ENCODE measurements at places on chromosomes 16 and 17.
A peak's percentile ranks its signal among the peaks of the same experiment; 100 is the strongest.

DNA sequence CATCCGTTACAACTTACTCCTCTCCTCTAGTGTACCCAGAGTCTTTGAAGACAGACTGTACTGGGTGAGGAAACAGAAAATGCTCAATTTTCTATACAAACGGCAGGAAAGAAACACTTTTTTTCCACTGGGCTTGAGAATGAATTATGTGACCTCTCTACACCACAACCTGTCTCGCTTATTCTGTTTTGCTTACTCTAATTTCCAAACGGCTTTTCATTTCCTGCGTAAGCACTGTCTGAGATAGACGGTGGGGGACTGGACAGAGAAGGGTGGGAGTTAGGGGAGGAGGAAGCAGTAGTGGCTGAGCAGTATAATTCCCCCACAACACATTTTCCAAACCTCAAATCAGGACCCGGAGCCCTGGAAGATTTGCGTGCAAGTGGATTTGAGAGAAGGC, 191.4 kb upstream of the SDK2 start:
- no peak for DNase-seq

DNA sequence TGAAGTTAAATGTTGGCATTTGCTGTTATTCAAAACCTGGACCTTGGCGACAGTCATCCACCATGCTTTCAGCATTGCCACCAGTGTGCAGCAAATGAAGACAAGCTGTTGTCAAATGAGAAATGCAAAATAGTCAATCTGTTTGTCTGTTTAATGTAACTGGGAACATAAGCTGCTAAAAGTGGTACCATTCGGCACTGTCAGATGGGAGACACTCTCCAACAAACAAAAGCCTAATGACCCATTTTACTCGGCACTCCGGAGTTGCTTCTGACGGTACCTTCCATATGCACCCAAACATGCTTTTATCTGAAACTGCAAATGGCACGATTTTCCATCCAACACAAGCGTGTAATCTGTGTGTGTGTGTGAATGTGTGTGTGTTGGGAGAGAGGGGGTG, 297.8 kb downstream of the MAF start:
- no peak for DNase-seq

GRCh38 chr16:89060207-89060794, 33.4 kb upstream of the ACSF3 start:
- DNase-seq = peak; percentile 15

- no peak for DNase-seq
Measured at GRCh38 chr17:43791589-43791988, 11.4 kb downstream of the CFAP97D1 start.

- DNase-seq = no peak
Measured at GRCh38 chr17:38750044-38750311, 1.8 kb upstream of the PCGF2 start.

- DNase-seq = no peak
Measured at GRCh38 chr17:32516450-32516849, 29.7 kb downstream of the CDK5R1 start.

DNA sequence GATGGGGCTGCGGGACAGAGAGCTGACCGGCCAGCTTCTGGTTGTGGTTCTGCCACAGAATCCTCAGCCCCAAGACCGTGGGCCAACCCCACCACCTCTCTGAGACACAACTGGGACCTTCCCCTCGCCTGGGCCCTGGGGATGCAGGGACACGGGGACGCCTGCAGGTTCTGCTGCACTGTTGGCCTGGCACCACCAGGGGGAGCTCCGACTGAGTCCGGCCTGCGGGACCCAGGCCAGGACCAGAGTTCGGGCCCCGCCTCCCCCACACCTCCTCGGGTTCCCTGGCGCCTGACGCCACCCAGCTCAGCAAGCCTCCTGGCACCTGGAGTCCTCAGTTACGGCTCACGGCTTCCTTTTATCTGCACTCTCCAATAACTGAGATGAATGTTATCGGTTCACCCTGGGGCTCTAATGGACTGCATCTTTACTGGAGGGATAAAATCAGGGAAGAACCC, 27.3 kb downstream of the TBC1D16 start:
- DNase-seq = peak; percentile 85

- no peak for DNase-seq
Measured at GRCh38 chr16:90081606-90081970, 4.5 kb upstream of the PRDM7 start.

DNA sequence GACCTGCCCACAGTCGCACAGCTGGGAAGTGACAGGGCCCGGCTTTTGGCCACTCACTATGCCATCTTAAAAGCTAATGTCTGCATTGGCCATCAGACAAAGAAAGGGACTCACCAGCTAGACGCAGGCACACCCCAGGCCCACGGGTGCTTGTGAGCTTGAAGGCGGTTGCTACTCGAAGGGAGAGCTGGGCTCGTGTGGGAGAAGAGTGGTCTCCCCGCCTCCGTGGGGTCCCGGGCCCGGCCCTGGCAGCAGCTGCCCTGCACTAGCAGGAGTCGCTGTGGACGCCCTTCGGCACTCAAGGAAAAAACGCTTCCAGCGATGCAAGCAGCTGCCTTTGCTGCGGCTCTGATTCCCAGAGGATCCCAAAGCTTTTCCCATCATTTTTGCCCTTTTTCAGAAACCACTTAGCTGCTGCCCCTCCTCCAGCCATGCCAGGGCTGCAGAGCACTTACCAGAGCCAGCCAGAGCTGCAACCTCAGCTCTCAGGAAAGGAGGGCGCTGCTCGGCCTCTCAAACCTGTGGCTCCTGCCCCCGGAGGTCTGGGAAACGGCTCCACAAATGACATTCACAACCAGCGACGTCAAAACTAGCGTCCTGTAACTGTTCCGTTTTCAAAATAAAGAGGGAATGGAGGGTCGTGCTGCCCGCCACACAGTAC, 12.3 kb downstream of the TRPV1 start:
- no peak for DNase-seq

- DNase-seq = peak; percentile 73
Measured at GRCh38 chr17:17416007-17416399, 60.8 kb upstream of the MED9 start.

- no peak for DNase-seq
Measured at GRCh38 chr16:89164436-89164835, 7.1 kb upstream of the CDH15 start.

GRCh38 chr17:73640691-73641090, 3.6 kb downstream of the SDK2 start:
- no peak for DNase-seq

DNA sequence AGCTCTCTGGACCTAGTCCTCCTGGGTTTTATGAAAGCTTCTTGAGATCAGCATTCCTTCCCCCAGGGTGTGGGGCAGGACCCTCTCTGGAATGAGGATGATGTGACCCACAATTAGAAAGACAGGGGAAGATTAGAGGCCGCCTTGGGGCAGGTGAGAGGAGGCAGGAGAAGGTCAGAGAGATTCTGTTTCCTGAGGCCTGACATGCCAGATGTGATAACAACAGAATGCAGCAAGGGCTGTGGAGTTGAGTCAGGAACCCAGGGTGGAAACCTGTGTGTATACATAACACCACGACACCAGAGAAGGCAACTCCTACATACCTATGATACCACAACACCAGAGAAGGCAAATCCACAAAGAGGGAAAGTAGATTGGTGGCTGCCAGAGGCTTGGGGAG, 5.4 kb upstream of the SLC5A10 start:
- no peak for DNase-seq

DNA sequence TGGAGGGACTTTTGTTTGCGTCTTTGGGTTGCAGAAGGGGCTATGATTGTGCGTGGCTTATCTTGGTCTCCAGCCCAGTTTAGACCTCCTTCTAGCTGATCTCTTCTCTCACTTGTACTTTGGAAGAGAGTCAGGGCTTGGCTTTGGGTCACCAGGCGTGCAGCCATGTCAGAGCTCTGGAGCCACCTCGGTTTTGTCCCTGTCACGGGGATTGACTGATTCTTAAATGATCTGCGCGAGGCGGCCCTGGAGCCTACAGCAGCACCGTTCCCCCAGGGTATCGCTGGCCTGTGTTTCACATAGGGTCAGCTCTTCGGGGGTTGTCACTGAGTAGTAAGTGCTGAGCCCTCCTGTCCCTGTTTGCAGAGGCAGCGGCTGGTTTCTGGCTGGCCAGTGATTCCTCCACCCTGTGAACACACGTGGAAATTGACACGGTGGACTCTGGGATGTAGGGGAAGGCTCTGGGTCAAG, 209.8 kb upstream of the CHMP6 start:
- no peak for DNase-seq

GRCh38 chr17:726271-726919, 6.0 kb upstream of the TLCD3A start:
- DNase-seq = no peak

GRCh38 chr17:75843577-75844529, at the start of gene UNC13D:
Gene UNC13D, minus strand, starts transcription at chr17:75844404. Its CDS starts 67 bp downstream, at chr17:75844337.
- peak; percentile 64 for DNase-seq

DNA sequence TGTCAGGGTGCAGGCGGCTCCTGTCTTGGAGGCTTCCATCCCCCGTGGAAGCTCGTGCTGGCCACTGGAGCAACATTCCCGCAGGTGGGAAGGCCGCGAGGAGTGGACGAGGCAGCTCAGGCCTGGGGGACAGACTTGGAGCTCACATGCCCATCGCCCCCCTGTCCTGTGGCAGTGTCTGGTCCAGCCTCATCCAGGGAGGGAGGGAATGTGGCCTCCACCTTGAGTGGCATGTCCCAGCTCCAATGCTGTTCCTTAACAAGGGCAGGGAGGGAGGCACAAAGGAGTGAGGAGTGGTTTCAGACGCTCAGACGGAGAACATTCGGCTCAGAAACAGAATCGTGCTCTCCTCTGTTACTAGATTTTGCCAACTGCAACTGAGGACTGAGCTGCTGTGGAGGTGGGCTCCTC, 159.4 kb upstream of the CHMP6 start:
- no peak for DNase-seq

DNA sequence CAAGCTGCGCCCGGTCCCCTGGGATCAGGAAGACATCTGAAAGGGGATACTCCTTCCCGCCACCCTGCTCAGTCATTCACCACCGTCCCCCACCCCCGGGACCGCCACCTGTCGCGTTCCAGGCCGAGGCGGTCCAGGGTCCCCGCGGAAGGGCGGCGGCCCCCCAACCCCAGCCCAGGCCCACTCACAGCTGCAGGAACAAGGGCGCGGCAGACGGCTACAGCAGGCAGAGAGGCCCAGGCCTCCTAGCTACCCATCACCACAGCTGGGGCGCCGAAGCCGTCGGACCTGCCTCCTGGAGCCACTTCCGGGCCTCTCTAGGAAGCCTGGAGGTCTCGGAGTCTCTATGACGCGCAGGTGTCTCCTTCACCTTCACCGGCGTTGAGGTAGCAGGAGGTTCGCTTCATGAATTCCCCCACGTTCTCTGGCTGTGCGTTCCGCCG, at the start of gene SDR42E1:
Gene SDR42E1 (minus strand): TSS at position 272 of the 443 bp plus-strand sequence. CDS start 10,612 bp downstream, outside the sequence.
- DNase-seq = peak; percentile 36

DNA sequence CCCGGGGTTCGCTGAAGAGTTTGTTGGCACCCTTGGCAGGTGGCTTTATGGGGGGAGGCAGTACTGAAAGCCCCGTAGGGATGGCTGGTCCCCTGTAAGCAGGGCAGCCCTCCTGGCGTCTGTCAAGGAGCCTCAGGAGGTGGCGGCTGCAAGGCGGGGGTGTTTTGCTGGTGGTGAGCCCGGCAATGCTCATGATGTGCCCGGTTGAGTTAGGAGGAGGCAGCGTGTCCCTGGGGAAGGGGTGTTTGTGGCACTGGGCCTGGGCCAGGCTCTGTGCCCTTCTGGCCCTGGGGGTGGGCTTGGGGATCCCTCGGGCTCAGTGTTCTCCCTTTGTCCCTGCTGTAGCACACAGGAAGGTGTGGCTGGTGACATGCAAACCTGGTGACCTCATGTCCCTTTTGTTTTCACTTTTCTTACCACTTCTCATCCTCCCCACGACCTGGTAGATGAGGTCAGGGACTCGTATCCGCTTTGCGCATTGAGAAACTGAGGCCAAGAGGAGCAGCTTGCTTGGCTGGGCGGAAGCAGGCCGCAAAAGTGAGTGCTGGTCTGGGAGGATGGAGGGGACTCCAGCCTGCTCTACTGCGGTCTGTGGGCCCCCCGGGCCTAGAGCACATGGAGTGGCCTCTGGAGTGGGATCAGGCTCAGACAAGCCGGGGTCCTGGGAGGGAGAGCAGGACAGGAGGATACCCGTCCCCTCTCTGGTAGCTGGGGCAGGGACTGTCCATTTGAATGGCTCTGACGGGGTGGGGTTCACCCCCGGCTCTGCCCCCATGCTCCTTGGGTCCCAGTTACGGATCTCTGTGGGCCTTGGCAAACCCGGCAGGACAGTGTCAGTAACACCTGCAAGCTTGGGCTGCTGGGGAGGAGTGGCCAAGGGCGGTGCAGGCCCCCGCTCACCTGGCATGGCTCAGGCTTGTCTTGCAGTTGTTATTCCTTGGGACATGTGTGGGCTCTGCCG, 2.2 kb downstream of the SNN start:
- DNase-seq = peak; percentile 35

GRCh38 chr17:28047806-28048205, 5.3 kb downstream of the NLK start:
- no peak for DNase-seq

- DNase-seq = no peak
Measured at GRCh38 chr16:17532338-17532995, 61.7 kb upstream of the XYLT1 start.

DNA sequence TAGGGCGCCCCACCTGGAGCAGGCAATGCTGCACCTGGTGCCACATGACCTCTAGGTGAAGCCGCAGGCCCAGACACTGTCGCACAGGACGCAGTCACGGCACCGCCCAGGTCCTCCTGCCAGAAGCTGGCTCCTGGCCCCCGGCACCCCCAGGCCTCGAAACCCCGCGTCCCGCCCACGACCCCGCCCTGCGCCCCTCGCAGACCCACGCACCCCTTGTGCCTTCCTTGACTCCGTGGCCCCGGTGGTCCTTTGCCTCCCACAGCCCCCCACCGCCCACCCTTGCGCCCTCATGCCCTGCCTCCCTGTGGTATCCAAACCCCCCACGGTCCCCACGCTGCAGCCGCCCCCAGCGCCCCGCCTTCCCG, 6.3 kb upstream of the C1QTNF8 start:
- no peak for DNase-seq

- no peak for DNase-seq
Measured at GRCh38 chr17:1241929-1242328, 28.3 kb upstream of the BHLHA9 start.

- DNase-seq = no peak
Measured at GRCh38 chr17:18963126-18964017, 11.4 kb downstream of the SLC5A10 start.

DNA sequence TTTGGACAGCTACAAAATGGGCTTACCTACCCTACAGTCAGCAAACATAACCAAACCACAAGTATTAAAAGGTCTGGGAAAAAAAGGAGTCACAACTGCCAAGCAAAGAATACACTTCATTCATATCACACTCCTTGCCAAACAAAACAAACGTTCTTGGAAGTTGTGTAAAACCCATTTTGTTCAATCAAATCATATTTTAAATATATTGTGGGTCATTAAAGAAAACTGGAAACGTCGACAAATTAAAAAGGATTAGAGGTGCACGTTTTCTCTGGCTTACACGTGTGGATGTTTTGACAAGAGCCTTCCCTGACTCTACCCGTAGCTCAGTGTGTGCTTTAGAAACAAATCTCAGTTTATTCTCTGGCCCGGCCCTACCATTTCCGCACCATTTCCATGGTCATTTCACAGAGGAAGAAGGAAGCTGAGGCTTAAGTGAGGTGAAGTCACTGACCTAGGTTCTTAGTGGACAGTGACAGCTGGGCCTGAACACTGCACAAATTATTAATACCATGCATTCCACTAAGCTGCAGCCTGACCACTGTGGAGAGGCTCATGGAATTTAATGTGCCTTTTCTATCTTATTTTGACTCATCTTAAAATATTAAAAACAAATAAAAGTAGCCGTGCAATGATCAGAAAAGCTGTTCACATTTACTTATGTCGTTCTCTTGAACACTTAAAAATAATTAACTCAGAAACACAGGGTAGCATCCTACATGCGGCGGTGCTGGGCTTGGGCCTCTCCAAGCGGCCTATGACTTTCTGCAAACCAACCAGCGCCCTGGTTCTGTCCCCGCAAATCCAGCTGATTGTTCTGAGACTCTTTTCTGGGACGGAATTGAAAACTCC, 968 bp downstream of the CEP112 start:
- no peak for DNase-seq
